ENCODE measurements at places on chromosomes 13 and 19.

GRCh38 chr19:28288572-28289264 is 924.2 kb downstream of the UQCRFS1 start:
- DNase-seq: no peak

DNA sequence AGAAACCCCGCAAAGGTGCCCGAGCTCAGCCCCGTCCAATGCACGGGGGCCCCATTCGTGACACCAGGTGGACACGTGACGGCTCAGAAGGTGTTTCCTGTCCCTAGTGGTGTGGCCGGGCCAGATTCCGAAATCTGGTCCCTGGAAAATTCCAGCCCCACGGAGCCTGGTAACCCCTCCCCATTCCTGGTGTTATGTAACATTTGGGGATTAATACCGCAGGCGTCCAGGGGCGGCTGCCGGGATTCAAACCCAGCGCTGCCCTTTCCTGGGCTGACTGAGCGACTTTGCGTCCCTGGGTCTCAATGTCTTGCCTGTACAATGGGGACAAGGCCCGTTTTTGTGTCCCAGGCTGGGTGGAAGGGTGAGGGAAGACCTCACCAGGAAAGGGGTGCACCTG is 1.0 kb upstream of the PLK5 start:
- DNase-seq: no peak

DNA sequence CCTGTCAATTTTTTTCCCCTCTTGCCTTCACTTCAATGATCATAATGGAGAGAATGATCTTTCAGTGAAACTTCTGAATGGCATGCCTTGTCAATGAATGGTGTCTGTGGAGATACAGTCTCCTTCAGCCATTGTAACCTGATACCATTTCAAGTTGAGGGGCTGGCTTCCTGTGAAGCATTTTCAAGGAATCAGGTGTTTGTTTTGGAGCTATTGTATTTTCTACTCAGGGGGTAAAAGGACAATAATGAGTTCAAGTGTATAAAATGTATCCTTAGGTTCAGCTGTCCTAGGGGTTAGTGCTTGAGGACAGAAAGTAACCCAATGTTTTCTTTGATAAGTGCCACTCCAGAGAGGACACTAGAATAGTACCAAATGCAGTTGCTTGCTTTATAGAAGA is 23.8 kb upstream of the CBY2 start:
- DNase-seq: no peak

- no peak for DNase-seq
Observed at GRCh38 chr19:10929402-10929794, 787 bp downstream of the TIMM29 start.

- no peak for DNase-seq
Observed at GRCh38 chr13:93066187-93066586, 160.4 kb upstream of the GPC6 start.

- no peak for DNase-seq
Observed at GRCh38 chr19:29858000-29858596, 46.3 kb downstream of the CCNE1 start.
